ENCODE measurements at places on chromosomes 16 and 17.
A peak's percentile ranks its signal among the peaks of the same experiment; 100 is the strongest.

DNA sequence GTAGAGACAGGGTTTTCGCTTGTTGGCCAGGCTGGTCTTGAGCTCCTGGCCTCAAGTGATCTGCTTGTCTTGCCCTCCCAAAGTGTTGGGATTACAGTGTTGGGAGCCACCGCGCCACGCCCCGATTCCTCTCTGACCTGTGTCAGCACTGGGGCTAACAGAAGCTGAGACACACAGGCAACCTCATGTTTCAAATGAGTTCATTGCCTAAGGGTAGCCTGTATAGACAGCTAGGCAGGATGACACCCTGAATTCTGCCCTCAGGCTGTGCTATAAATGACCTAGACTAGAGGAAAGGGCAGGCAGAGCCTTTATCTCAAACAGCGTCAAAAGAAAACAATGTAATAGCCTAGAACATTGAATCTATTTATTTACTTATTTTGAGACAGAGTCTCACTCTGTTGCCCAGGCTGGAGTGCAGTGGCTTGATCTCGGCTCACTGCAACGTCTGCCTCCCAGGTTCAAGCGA lies 2.3 kb upstream of the CDK3 start:
- DNase-seq: no peak

DNA sequence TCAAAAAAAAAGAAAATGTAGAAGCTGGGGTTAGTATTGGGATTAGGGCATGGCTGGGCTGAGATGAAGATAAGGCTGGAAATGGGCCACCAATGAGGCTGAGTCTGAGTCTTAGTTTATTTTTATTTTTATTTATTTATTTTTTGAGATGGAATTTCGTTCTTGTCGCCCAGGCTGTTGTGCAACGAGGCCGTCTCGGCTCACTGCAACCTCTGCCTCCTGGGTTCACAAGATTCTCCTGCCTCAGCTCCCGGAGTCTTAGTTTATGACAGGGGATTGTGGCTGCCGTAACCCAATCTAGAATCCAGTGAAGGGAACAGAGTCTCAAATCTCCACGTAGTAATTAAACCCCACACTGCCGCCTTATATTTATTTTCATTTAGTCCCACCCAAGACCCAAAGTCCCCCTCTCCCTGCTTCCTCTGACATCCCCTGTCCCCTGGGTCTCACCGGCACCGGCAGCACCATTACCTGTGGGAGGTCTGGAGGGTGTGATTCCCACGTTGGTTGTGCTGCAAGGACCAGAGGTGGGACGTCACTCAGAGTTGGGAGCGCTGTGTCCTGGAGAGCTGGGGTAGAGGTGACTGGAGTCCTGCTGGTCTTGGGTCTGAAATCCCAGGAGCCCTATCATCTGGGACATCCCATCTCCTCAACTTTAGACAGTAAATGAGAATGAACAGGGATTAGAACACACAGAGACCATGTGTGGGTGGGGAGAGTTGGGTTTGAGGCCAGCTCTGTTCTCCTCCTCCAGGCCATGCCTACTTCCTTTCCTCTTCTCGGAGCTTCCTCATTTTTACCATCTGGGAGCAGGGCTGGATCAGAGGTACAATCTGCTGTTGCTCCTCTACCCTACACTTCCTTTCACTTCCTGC lies at the start of gene CLEC10A:
CLEC10A (minus strand) TSS at position 671 of the 875 bp plus-strand sequence. CDS start 1,439 bp downstream, outside the sequence.
- peak; percentile 18 for DNase-seq

DNA sequence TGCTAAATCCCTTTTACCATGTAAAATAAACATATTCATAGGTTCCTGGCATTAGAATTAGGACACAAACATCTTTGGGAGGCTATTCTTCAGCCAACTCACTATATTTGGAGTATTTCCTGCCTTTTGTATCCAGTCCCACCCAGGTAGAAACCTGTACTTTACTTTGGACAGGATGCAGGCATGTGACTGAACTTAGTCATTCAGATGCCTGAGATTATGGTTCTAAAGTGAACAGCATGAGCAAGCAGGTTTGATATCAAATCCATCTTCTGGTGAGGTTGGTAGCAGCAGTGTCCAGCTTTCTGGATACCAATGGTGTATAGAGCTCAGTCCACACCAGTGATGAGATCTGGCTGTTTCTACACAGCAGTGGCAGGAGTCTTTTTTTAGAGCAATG lies 20.2 kb downstream of the CA10 start:
- DNase-seq: no peak

- no peak for DNase-seq
Observed at GRCh38 chr16:77617996-77618395, 104.3 kb upstream of the NUDT7 start.

- no peak for DNase-seq
Observed at GRCh38 chr16:56713794-56714193, 16.1 kb upstream of the NUP93 start.

- DNase-seq: no peak
Observed at GRCh38 chr17:252456-252855, 71.0 kb upstream of the DOC2B start.

GRCh38 chr17:54947396-54947795 lies 21.1 kb downstream of the COX11 start:
- no peak for DNase-seq

Measured in Ammon's horn (tissue), 1 donor.